ENCODE measurements at places on chromosomes 5 and 9.
A peak's percentile ranks its signal among the peaks of the same experiment; 100 is the strongest.

GRCh38 chr5:73417303-73418034 is 31.1 kb downstream of the FOXD1 start:
- no peak for DNase-seq

GRCh38 chr9:136485049-136486045 is 2.5 kb upstream of the SEC16A start:
- DNase-seq: peak; percentile 83

DNA sequence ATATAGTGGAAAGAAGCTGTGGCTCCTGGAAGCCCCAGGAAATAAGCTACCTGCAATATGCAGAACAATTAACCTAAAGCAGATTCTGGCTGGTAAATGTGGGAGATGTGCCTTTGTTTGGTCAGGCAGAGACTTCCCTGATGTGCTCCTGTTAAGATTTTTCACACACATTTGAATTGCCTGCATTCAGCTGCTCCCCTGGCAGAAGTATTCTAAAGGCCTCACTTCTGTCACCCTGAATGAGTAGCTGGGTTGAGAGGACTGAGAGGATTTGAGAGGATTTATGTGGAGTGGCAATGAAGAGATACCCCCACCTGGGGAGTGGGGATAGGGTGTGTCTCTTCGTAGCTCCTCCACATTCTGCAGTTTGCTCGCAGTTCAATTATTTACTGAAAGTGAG is 130.5 kb downstream of the ST8SIA4 start:
- no peak for DNase-seq

DNA sequence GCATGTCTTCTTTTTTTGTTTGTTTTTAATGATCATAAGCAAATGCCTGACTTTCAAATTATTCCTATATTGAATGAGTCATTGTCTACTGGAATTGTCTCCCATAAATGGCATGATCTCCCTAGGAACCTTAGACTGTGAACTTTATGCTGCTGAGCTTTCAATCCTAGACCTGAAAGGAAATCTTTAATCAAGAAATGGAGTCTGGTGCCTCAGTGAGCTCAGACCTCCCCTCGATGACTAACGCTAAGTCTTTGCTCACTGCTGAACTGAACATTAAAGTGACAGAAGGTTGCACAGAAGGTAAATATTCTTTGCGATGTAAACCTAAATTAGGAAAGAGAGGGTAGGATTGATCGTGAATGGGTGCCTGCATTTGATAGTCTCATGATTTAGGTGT is 745.2 kb upstream of the WWC1 start:
- no peak for DNase-seq

DNA sequence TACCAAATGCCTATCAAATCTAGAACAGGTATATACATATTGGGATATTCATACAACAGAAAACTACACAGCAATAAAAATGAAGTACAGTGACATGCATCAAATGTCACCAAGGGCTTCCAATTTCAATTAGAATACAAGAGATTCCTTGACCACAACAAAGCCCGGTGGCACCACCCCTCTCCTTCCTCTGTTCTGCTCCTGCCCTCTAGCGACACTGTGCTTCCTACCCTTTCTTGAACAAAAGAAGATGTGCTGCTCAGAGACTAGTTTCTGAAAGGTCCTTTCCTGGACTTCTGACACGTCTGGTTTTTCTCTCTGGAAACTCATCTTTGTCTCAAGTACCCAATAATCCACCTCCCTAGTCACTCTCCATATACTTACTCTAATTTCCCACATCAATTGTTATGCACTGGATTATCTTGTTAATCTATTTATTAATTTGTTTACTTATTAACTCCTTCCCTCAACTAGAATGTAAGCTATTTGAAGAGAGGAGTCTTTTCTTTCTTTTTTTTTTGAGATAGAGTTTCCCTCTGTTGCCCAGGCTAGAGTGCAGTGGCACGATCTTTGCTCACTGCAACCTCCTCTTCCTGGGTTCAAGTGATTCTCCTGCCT is 70.4 kb upstream of the CTSV start:
- peak; percentile 70 for DNase-seq

- no peak for DNase-seq
These were observed 256.9 kb downstream of the DMAC1 start for GRCh38 chr9:7542693-7543092.

All from A673 (cell line).